ENCODE measurements at places on chromosomes 4 and X. TPM values are rescaled to one million over a fixed set of nuclear protein-coding genes. Genes with fewer than 3 reads are reported as not detected.

Gene CXCL6
- polyA plus RNA-seq = 0.54 TPM

Gene FGFR3
- polyA plus RNA-seq = 39.2 TPM

Gene GAGE12E
- 25.1 TPM for polyA plus RNA-seq

Gene SCD5
- polyA plus RNA-seq = 76.4 TPM

Gene MID1IP1
- polyA plus RNA-seq = 53.4 TPM

Gene CYSLTR1
- polyA plus RNA-seq = 0.57 TPM

Gene SOX3
- polyA plus RNA-seq = 2.9 TPM

Gene FAM9B
- polyA plus RNA-seq = 5.0 TPM

Gene TSPAN6
- 77.3 TPM for polyA plus RNA-seq
